ENCODE measurements at places on chromosomes 2 and 18.

DNA sequence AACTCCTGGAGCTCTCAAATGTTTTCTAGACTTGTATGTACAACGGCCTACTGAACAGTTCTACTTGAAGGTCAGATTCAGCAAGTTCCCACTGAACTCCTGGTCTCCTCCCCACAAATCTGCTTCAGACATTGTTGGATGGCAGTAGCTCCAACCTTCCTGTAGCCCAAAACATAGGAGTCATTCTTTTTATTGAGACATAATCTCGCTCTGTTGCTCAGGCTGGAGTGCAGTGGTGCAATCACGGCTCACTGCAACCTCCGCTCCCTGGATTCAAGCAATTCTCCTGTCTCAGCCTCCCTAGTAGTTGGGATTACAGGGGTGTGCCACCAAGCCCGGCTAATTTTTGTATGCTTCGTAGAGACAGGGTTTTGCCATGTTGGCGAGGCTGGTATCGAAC lies 47.3 kb downstream of the QPCT start:
- no peak for DNase-seq

- no peak for DNase-seq
Measured at GRCh38 chr18:52289392-52289791, 50.6 kb upstream of the DCC start.

DNA sequence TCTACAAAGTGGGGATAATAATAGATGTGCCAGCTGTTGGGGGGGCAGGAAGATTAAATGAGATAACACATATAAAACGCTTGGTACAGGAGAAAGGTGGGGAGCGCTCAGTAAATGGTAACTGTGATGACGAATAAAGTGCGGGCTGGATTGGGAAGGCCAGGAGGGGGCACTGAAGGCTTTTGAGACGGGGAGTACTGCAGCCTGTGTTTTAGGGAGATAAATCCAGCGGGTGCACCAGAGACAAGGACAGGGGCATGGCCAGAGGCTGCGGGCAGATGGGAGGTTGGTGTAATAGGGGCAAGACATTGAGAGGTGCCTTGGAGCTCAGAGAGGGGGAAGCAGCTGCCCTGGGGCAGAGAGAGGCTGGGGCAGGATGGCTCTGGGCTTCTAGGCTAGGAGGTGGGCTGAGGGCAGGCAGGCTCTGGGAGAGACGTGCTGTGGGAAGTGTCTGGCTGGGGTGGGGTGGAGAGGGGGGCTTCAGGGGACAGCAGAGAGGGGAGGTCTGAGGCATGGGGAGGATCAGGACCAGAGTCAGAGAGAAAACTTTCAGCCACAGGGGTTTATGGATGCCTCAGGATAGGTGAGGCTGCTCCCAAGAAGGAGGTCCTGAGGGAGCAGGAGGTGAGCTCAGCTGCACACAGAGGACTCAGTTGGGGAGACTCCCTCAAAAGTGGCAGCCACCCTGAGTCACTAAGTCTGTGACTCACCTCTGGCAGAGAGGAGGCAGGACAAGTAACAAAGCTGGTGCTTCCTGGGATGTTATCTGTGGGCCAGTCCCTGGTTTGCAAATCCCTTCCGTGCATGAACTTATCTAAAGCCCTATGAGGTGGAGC lies 18.8 kb downstream of the TEX44 start:
- DNase-seq: no peak

DNA sequence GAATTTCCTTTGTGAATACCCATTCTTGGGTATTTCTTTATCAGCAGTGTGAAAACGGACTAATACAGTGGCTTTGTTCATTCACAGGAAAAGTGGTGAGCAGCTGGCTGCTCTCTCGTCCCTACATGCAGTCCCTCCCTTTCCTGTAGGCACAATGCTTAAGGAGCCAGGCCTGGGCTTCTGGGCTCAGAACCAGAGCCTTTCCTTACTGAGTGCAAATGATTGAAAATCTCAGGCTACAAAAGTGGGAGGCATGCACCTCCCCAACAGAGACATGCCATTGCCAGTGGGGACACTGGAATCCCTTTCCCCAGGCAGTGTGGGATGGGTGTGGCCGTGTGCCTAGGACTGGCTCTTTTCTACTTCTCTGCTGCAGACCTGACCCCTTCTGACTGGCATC lies 61.3 kb downstream of the MCFD2 start:
- no peak for DNase-seq

DNA sequence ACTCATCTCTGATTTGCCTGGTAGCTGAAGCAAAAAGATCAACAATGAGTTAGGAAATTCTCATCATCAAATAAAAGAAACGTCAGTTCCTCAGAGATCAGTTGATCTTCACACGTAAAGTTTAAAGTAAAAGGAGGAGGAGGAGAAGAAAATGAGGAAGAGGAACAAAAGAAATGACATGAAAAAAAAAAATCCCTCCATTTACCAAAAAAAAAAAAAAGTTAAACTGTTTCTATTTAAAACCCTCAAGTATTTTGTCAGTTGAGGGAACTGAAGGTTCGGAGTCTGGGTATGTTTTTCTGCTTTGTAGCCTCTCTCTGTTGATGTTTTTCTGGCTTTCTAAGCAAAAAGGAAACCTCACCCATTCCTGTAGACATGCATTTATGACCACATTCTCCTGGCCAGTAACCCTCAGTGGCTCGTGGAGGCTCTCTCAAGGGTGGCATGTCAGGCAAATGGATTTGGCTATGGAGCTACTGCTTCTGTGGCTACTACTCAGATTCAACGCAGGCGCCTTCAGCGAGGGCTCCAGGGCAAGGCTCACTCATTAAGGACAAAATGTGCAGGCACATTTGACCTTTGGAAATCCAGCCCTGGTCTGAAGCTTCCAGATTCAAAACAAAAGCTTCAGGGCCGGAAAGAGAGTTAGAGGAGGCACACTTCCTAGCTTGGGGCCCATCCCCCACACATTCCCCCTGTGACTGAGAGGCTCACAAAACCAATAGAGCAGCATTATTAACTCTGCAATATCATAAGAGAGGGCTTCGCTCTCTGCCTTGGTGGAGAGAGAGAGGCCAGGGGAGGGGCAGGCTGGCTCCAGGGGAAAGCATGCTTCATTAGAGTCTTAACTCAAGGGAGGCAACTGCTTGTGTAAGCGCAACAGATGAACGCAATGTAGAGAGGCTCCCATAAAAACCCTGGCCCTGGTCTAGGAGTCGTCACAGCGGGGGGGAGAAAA lies 22.3 kb downstream of the KLF7 start:
- peak; percentile 81 for DNase-seq

DNA sequence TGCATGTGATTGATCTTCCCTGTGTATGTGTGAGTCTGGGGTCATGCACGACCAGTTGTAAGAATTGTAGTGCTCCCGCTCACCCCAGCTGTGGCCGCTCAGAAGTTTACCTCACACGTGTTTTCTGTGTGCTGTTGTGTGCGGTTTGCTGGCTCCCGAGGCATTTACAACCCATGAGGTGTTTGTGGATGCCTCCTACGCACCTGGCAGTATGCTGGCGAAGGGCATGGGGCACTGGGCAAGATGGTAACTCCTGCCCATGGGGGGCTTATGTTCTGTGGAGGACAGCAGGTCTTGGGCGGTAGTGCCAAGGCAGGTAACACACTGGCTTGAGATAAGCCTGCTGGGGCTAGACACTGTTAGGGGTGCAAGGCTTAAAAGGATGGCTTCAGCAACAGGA lies 102.6 kb upstream of the HS6ST1 start:
- DNase-seq: peak; percentile 38

DNA sequence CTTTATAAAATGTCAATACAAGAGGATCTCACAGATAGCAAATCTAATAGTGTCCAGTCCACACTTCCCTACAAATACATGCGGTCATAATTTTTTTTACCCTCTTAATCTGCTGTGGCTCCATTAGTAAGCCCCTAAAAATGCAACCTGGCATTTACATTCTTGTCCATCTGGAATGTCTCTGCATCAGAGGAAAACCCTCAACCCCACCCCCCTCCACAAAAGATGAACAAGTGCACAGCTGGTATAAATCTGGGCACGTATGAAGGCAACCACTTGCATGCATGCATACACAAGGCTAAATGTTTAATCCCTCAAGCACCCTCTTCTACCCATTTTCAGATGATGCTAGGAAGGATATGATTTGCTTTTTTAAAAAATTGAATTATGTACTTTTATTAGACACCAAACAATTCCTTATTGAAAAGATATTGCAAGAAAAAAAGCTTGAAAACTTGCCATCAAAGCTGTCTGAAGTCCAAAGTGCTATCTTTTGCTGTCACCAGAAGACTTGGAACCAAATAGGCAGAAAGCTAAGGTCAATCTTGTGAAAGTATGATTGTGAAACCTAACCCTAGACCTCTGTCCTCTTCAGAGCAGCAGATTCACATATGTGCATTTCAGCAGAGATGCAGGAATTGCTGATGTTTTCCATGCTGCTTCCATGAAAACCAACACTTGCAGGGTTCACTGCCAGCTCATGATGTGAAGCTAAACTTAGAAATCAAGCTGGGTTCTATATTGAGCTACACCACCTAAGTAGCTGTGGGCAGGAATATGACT lies 39.0 kb downstream of the IRS1 start:
- no peak for DNase-seq

- DNase-seq: no peak
Measured at GRCh38 chr2:233999182-233999581, 51.3 kb upstream of the SPP2 start.

DNA sequence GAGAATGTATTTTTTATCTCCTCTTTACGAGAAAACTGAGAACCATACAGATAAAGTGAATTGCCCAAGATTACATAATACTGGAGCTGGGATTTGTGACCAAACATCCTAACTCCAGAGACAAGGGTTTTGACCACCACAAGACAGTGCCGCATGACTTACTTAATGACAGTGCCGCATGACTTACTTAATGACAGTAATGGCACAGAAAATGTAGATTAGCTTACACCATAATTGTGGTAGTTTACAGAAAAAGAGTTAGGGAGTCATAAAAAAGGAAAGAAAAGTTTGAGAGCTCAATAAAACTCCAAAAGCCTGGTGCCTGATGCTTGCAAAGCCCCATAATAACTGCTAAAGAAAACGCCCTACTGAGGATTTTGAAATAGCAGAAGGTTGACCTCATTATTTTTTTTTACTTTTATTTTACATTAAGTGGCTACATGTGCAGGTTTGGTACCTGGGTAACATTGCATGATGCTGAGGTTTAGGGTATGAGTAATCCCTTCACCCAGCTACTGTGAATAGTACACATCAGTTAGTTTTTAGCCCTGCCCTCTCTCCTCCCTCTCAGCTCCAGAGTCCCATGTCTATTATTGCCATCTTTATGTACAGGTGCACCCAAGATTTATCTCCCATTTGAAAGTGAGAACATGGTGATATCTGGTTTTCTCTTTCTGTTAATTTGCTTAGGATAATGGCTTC lies 310.0 kb upstream of the UBE2E3 start:
- DNase-seq: no peak

- DNase-seq: peak; percentile 55
Measured at GRCh38 chr18:46423226-46423805, 233.7 kb downstream of the LOXHD1 start.

DNA sequence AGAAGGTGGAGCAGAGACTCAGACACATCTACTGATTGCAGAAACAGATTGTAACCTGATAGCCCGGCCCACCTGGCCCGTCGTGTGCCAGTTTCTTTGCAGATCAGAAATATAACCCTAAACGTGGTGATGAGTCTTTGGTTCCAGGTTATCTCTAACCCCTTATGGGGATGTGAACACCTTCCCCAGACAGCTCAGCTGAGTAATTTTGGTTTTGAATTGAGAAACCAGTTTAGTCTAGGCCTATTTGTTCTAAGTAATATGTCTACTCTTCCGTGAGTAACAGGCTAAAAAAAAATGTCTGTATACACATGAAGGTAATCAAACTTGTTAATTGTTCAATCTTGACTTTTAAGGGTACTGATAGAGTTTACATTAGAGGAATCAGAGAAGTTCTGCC lies 35.7 kb downstream of the RASGRP3 start:
- no peak for DNase-seq

GRCh38 chr2:66233981-66234380 lies 200.9 kb upstream of the MEIS1 start:
- DNase-seq: no peak

DNA sequence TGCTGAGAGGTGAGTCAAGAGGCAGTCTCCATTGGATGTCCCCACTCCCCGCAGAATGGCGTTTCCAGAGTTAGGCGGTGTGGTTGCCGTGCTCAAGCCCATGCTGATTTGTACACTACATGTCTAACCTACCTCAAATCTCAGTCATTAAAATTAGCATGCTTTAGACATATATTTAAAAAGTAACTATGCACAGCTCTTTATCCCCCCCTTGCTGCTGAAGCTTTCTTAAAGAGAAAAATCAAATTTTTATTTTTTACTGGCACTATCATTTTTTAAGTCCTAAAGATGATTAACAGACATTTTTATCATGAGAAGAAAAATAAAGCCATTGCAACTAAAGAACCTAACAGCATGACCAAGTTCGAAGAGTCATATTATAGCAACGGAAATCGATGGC lies 42.9 kb downstream of the BOLA3 start:
- DNase-seq: no peak

- no peak for DNase-seq
Measured at GRCh38 chr2:9770308-9771100, 72.8 kb upstream of the TAF1B start.

- no peak for DNase-seq
Measured at GRCh38 chr18:13657974-13658373, 68.4 kb downstream of the FAM210A start.

- peak; percentile 84 for DNase-seq
Measured at GRCh38 chr2:120912101-120912985, 176.7 kb downstream of the GLI2 start.

- no peak for DNase-seq
Measured at GRCh38 chr2:10783421-10783820, 29.2 kb downstream of the PDIA6 start.

DNA sequence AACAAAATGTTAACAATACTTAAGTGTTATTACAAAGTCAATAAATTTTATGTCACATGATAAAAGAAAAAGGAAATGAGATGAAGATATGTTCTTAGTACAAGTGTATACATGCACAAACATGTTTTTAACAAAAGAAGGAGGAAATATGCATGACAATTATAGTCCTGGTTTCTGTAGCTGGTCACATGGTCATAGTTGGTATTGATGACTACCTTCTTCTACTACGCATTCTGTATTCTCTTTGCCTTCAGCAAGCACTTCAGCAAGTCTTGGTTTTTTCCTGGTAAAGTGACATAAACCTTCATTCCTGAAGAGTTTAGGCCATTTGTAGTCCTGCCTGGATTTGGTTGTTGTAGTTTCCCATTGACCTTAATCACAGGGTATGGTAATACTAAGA lies 121.3 kb upstream of the SYT4 start:
- no peak for DNase-seq

DNA sequence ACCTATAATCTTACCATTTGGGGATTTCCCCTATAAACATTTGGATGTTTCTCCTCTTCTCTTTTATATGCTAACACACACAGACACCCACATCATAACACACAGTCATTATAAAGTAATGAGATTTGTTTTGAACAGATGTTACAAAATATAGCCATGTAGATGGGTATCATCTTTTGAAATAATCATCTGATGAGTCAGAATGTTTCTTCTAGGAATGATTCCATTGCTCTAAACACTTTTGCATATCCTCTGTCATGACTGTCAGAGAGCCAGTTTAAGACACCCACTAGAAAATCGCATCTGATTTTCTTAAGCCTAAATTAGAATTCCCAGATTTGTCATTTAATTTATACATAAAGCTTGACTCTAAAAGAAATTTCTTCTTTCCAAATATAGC lies 442.6 kb downstream of the CMPK2 start:
- DNase-seq: no peak
